ENCODE measurements at places on chromosomes 3 and 15.

DNA sequence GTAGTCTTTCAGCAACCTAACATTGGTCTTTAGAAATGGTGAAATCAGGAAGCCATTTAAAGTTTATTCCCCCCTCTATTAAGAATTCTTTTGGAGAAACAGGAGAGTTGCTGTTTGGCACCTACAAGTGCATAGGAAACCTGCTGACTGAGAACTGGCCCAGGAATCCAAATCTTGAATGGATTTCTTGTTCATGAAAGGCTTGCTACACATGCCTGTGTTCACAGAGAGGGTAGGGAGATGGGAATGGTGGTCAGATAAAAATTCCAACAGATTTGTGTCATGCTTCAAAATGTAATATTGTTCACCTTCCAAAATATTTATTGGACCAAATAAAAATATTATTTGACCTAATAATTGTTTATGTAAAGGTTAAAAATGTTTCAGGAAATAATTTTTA lies 24.2 kb upstream of the ZPLD1 start:
- DNase-seq: no peak

GRCh38 chr15:65275728-65276126 lies 11.0 kb downstream of the PARP16 start:
- no peak for DNase-seq

- no peak for DNase-seq
Measured at GRCh38 chr15:36988947-36989346, 111.4 kb downstream of the MEIS2 start.

- no peak for DNase-seq
Measured at GRCh38 chr3:33141006-33141405, 27.2 kb downstream of the CRTAP start.

GRCh38 chr3:25145176-25145575 lies 282.9 kb upstream of the RARB start:
- DNase-seq: no peak

GRCh38 chr3:188470508-188471130 lies 316.7 kb downstream of the LPP start:
- no peak for DNase-seq

- DNase-seq: no peak
Measured at GRCh38 chr3:187673012-187673411, 2.8 kb upstream of the SST start.

DNA sequence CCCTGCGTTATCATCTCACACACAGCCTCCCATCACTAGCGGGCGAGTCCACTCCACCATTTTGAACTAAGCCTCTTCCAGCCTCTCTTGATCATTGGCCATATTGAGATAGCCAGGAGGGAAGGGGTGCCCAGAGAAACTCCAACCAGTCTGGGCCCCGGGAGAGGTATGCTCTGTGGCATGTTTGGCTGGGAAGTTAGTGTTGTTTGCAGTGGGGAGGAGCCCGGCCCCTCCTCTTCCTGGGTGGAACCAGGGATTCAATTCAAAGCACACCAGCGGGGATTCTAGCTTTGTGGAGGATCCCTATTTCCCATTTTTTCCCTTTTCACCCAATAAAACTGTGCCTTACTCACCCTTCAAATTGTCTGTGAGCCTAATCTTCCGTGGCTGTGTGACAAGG lies 71.8 kb downstream of the GBE1 start:
- no peak for DNase-seq

Data from CD4-positive, alpha-beta T cell (primary cell).